HS-27A (cell line): ENCODE measurements at places on chromosomes 11 and 22.

- DNase-seq, result no peak
These were observed 26.6 kb downstream of the EHF start for GRCh38 chr11:34647532-34647931.

DNA sequence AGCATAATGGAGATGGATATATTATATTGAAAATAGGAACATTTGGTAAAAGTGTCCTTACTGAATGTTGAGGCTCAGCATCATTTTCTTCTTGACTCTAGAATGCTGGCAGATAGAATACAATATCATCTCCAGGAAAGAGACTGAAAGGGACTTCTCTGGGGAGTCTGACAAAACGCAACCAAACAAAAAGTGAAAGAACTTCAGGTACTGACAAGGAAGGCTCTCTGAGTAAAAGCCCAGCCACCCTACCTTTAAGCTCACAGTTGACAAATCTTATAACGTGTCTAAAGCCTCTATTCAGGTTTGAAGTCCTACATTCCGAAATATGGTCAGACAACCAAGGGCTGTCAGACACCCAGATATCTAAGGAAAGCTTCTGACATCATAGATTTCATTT lies 590.8 kb downstream of the SOX6 start:
- no peak for DNase-seq

GRCh38 chr11:35165423-35166368 lies 26.7 kb downstream of the CD44 start:
- DNase-seq, result no peak

- no peak for DNase-seq
These were observed 31.4 kb downstream of the TOLLIP start for GRCh38 chr11:1277936-1278512.

GRCh38 chr11:94308024-94308423 lies 3.6 kb downstream of the IZUMO1R start:
- no peak for DNase-seq

DNA sequence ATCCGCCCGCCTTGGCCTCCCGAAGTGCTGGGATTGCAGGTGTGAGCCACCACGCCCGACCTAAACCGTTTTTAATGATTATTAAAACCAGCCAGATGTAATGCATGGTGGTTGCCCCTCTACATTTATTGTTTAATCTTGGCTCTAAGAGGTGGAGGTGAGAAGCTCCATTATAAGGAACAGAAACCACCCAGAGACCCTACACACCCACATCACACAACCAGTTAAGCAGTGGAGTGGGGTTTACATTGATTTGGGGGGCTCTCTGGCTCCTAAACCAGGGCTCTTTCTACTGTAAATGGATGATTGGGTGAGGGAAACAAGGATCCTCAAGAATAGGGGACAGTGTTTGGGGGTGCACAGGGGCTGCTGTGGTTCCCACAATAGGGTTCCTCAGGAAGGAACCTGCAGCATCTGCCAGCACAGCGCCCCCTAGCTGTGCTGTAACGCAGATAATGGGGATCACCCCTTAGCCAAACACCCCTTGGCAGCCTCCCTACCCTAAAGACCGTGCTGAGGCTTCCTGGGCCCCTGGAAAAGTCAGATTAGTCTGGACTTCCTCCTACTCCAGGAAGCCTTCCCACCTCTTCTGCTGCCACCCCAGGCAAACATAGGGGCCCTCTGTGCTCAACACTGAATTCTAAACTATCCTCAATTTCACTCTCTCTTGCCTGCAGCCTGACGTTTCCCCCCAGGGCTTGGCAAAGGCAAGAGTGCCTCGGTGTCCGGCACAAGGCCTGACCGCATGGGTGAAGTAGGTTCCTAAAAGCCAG lies 2.4 kb downstream of the MPST start:
- DNase-seq, result no peak

- DNase-seq, result no peak
These were observed 42.9 kb upstream of the DDI1 start for GRCh38 chr11:103993507-103993906.

- no peak for DNase-seq
These were observed 15.4 kb downstream of the FAM181B start for GRCh38 chr11:82718307-82718706.

DNA sequence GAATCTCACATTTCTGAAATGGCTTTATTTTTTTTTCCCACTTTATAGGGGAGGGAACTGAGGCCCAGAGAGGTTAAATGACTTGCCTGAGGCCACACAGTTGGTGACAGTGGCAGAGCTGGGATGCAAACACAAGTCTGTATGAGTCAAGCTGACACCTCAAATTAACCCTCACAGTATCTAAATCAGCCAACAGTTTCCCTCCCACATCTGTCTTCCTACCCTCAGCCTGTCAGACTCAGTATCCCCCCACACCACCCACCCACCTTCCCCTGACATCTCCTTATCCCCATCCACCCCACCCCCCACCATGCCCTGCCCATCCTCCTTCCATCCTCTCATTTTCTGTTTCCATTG lies 95.2 kb downstream of the TP53I11 start:
- no peak for DNase-seq

GRCh38 chr11:18731949-18732821 lies 6.2 kb upstream of the IGSF22 start:
- peak; percentile 27 for DNase-seq

- DNase-seq, result no peak
These were observed 673 bp upstream of the PANX2 start for GRCh38 chr22:50169774-50170341.

DNA sequence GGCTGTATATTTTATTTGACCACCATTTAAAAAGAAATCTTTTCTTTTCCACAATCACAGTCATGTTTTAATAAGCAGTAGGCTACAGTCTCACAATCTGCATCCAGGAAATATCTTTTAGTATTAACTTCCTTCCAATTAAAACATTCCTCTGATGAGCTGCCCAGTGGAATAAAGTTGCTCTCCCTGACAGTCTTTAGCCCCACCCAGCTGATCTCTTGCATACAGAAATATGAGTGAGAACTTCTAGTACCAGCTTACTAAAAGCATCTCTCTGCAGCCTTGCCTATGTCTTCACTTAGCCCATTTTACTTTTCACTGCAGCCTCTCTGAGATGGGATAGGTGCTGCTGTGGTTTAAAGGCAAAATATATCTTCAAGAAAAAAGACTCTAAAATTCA lies 143.4 kb upstream of the ANO3 start:
- DNase-seq, result no peak

GRCh38 chr11:122754553-122755322 lies 83.6 kb upstream of the CRTAM start:
- DNase-seq, result no peak

- DNase-seq, result no peak
These were observed 20.8 kb downstream of the MS4A4E start for GRCh38 chr11:60222141-60222540.

- DNase-seq, result no peak
These were observed 389.5 kb upstream of the B3GAT1 start for GRCh38 chr11:134801570-134801969.

GRCh38 chr11:62018981-62019664 lies 51.7 kb upstream of the FTH1 start:
- no peak for DNase-seq

DNA sequence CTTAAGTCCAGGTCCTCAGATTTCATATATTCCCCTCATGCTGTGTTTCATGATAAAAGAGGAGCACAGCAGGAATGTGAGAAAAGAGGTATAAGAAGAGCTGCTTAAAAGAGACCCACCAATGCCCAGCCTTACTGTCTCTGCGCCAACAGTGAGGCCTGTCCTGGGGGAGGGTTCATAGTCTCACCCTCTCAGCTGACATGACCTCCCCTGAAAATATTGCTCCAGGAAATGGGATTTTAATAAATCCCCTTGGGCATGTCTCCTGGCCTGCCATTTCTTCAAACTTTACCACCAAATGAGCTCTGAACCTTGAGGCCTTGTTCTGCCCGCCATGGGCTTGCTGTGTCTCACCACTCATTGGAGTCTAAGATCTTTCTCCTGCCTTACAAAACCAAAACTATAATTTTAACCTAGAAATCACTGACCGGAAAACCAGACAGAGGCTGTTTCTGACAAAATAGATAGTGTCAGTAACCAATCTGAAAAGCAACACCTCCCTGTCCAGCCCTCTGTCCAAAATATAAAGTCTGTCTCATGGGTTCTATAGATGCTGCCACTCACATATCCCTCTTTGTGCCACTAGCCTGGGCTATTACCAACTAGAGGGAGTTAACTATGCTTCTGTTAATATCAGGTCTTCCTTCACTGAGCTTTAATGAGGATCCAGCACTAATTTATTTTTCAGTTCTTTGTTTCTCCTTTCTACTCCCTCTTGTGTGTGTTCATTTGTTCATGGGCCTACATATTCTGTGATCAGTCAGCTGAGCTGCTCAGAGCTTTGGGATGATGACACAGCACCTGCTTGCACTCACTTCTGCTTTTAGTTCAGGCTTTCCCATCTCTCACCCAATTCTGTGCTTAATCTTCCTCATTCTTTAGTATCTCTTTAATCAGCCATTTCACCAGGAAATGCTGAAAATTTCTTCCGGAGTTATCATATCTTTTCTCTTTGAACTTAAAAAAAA lies at the start of gene OR2AG2:
TSS of gene OR2AG2 (minus strand) at position 51 of the 968 bp plus-strand sequence. CDS start 3,019 bp downstream, outside the sequence.
- DNase-seq, result no peak

- DNase-seq, result peak; percentile 45
These were observed 4.6 kb downstream of the LGALS12 start for GRCh38 chr11:63510360-63511047.

- DNase-seq, result no peak
These were observed 8.2 kb downstream of the MMP8 start for GRCh38 chr11:102716527-102716926.

DNA sequence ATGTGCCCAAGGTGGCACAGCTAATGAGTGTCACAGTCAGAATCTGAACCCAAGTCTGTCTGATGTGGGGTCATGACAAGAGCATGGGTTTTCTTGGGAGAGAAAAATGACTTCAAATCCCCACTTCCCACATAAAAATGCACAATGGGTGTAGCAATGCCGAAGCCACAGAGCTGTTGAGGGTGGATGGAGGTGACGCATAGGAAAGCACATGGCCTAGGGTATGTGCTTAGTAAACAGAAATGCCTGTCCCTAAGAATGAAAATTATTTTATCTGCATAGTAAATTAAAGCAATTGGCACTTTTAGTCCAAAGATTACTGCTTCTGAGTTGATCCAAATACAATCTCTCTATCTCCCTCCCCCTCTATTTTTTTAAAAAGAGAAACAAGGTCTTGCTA lies 10.9 kb downstream of the MICAL3 start:
- DNase-seq, result no peak

DNA sequence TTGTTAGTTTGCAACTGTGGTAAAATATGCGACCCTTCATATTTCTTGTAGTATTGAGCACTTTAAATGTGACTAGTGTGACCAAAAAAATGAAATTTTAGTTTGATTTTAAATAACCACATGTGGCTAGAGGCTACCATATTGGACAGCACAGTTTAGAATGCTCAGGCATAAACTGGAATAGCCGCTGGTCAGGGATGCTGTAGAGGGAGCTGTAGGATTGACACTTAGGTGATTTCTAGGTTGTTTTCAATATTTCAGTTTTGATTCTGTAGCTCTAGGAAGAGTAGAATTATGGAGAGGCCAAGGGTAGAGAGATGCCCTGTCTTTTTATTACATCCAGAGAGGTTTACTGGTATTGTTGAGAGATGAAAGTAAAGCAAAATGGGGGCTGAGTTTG lies 10.8 kb upstream of the VSIG10L2 start:
- DNase-seq, result no peak

DNA sequence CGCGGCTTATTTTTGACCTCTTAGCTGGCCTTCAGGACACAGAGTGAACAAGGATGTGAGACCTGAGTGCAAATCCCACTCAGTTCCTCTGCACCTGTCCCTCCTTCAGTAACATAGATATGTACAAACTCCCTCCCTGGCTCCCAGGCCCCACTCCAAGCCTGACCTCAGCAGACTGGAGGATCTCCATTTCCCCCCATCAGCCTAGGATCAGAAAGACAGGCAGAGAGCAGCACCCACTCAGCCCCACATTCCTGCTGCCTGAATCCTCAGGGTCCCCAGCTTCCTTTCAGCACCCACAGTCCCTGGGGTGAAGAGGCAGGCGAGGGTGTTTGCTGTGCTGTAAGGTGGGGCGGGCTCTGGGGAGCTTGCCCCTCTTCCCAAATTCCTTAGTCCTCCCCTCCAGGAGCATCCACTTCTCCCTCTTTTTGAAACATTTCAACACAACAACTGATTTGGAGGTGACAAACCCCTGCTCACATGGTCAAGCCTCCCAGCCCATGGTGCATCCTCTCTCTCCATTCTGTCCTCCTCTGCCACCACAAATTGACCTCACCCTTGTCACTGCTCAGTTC lies 151.1 kb downstream of the FEZ1 start:
- no peak for DNase-seq

GRCh38 chr11:30107899-30108298 lies 91.1 kb upstream of the KCNA4 start:
- peak; percentile 77 for DNase-seq

- DNase-seq, result no peak
These were observed 100.6 kb upstream of the SORL1-AS1 start for GRCh38 chr11:121553389-121553788.

DNA sequence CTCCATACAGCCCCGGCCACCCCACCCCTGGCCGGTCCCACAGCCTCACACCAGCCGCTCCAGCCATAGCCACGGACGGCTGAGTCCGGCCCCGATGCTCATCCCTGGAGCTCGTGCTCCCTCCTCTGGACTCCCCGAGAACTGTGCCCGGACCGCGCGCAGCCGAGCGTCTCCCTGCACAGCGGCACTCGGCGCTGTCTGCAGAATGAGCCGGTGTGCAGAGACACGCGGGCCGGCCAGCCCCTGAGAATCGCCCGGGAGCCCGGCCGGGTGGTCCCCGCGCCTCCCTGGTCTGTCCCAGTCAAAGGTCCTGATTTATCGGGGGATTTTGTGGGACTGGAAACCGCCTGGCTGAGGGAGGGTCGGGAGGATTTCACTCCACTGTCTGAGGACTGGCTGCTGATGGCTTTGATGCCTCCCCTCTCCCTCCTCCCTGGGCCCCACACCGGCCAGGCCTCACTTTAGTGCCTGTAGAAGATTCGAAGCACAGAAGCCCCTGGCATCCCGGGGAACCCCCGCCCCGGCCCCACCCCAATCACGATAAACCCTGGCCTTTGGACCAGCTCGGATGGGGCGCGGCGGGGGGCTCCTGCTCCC lies 102.7 kb downstream of the BRD1 start:
- no peak for DNase-seq

GRCh38 chr11:110986016-110986415 lies 259.5 kb upstream of the POU2AF2 start:
- DNase-seq, result no peak

DNA sequence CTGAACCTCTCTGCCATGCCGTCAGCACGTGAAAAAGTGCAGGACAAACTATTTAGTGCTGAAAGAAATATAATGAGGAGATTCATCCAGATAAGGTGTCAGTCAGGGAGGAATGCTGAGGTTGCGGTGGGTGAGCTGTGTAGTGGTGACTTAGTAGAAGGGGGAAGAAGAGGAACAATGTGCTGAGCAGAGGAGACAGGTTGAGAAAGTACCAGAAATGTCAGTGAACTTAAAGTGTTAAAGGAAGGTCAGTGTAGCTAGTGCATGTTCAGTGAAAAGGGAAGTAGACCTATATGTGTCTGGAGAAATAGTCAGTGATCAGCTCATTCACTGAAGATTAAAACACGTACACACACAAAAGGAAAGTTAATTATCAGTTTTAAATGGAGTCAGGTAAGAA lies 237.6 kb upstream of the CCDC179 start:
- DNase-seq, result no peak

- DNase-seq, result no peak
These were observed 147.9 kb downstream of the C11orf91 start for GRCh38 chr11:33552756-33553155.
